Activated T-cell treated with anti-CD3 and anti-CD28 coated beads for 48 hours (primary cell): ENCODE measurements at places on chromosomes 1 and 21.

DNA sequence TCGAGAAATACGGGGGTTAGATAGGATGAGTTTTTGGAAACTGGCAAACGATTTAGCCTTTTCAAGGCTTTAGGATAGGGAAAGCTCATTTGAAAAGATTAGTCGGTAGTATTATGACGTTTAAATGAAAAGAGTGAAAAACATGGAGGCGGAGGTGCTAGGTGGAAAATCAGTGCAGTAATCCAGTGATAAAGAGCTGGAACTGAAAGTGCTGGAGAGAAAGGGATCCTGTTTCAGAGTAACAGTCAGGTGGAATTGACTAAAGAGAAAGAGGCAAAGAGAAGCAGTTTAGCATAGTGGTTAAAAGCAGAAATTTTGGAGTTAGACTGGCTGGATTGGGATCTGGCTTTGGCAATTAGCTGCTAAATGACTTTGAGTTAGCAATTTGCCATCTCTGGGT is 945 bp downstream of the WDR3 start:
- DNase-seq: no peak

GRCh38 chr1:27535386-27535785 is 45.4 kb upstream of the WASF2 start:
- DNase-seq: no peak

GRCh38 chr1:20110679-20111078 is 8.7 kb downstream of the PLA2G2D start:
- no peak for DNase-seq

DNA sequence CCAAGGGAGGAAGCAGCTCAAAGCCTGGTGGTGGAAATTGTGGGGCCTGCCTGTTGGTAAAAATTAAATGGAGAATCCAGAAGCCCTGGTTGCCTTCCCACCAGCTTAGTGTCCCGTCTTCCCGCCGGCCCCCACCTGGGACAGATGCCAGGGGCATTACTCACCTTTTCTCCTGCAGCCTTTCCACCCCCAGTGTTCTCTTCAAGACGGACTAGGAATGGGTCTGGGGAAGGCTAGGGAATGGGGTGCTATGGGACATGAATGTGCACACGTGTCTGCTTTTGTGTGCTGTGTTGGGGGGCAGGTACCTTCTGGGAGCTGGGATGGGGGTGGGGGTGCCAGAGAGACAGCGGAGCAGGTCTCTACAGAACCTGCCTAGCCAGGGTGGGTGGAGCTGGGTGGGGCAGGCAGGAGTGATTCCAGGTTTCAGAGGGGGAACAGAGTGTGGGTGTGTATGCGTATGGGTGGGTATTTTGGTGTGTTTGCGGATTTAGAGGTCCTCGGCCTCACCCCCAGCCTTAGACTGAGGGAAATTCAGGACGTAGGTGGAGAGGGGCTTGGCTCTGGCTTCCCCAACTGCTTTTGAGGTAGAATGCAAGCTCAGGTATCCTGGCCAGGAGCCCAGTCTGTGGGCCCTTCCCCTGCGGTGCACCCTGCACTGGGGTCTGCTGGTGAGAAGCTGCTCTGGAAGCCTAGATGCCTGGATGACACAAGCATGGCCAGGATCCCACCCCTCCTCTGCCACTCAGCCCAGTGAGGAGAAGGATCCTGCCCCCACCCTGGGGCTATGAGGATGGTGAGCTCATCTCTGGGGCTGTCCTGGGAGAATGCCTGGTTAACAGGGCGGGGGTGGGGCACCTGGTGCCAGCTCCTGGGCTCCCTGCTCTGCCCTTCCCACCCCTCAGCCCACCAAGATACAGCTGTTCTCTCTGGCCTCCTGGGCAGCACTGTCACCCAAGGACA is 7.8 kb downstream of the VANGL2 start:
- DNase-seq: no peak

- no peak for DNase-seq
These were observed 240.9 kb downstream of the CAMTA1 start for GRCh38 chr1:7026169-7026568.

DNA sequence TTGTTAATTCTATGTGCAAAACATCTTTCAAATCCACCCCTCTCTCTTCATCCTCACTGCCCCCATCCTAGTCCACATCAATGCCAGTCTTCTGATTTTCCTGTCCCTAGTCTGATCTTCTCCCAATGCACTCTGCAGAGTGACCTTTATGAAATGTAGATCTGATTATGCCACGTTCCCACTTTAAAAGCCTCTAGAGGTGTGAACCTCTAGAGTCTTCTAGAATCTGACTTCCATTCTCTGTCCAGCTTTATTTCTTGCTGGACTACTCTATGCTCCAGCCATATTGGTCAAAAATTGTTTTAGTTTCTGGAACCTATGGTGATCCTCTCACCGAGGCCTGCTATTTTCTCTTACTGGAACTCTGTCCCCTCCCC is 32.5 kb downstream of the ZNF648 start:
- DNase-seq: no peak

DNA sequence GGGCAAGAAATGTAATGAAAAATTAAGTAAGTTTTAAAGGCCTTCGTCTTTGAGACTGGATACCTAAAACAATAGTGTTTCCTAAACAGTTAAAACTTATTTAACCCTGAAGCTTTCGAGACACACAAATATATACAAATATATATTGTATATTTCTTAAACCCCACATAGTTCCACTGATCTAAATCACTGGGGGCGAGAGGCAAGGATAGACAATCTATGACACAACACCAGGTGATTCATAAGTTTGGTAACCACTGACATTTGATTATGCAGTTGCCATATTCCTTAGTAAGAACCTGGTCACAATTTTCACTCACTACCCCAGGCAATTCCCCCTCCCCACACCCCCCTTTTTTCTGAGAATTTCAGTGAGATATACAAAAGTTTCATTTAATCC is 55.3 kb upstream of the BOLA1 start:
- no peak for DNase-seq

GRCh38 chr1:209870151-209870831 is 42.5 kb downstream of the UTP25 start:
- DNase-seq: no peak

GRCh38 chr1:56456435-56457101 is 122.8 kb downstream of the PLPP3 start:
- no peak for DNase-seq

- no peak for DNase-seq
These were observed 35.2 kb upstream of the PLA2G4A start for GRCh38 chr1:186793582-186793927.

GRCh38 chr21:33762803-33763581 is 120.7 kb downstream of the ITSN1 start:
- no peak for DNase-seq

- DNase-seq: peak; percentile 50
These were observed 53.2 kb upstream of the TMEM51 start for GRCh38 chr1:15100121-15100879.

GRCh38 chr1:47940326-47940725 is 56.9 kb downstream of the TRABD2B start:
- DNase-seq: no peak

- no peak for DNase-seq
These were observed 47.7 kb downstream of the PGM1 start for GRCh38 chr1:63640633-63641567.

- DNase-seq: no peak
These were observed 79.2 kb downstream of the UBIAD1 start for GRCh38 chr1:11352058-11352715.

- no peak for DNase-seq
These were observed 472.7 kb downstream of the PTPRU start for GRCh38 chr1:29708796-29709703.

GRCh38 chr1:47643306-47644211 is 205.7 kb downstream of the FOXD2 start:
- no peak for DNase-seq

- no peak for DNase-seq
These were observed 49.5 kb downstream of the OLFML2B start for GRCh38 chr1:161973924-161974845.

- DNase-seq: no peak
These were observed 173.0 kb upstream of the UBE2U start for GRCh38 chr1:64030411-64030810.

DNA sequence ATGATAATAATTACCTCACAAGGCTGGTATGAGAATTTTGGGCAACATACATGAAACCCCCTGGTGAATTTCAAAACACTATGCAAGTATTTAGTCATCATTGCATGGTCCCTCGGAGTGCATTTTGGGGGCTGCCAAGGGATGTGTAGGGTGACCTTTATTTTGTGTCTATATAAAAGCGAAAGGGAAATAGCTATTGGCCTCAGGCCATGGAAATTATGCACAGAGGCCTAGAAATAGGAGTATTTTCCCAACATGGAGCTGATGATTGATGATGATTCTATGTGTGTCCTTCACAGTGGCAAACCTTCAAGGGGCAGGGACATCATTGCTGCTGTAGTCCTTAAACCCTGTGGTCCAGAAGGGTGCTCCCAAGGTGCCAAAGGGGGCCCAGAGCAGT is 265.5 kb downstream of the ST6GALNAC3 start:
- DNase-seq: no peak

GRCh38 chr1:160743266-160743665 is 4.2 kb downstream of the SLAMF7 start:
- DNase-seq: no peak

- DNase-seq: no peak
These were observed 1.9 kb upstream of the PADI2 start for GRCh38 chr1:17120962-17121837.

- no peak for DNase-seq
These were observed 50.4 kb downstream of the KIF21B start for GRCh38 chr1:200972985-200973742.

DNA sequence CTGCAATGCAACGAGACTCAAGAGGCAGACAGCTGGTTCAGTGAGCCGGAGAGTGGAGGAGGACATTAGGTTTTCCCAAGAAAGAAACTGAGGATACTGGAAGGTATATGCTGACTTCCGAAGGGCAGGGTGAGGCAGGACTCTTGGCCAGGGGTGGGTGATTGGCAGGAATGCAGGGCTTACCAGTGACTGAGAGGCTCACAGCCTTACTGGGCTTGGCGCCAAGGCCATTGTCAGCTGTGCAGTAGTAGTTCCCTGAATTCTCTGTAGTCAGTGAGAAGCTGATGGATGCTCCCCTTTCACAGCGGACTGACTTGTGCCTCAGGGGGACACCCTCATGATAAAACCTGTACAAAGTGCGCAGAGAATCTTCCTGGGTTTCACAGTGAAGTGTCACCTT is 9.6 kb downstream of the FCRL5 start:
- no peak for DNase-seq

GRCh38 chr1:17630048-17630830 is 90.7 kb downstream of the ARHGEF10L start:
- no peak for DNase-seq

- no peak for DNase-seq
These were observed 183.4 kb upstream of the SNX7 start for GRCh38 chr1:98478121-98478520.

DNA sequence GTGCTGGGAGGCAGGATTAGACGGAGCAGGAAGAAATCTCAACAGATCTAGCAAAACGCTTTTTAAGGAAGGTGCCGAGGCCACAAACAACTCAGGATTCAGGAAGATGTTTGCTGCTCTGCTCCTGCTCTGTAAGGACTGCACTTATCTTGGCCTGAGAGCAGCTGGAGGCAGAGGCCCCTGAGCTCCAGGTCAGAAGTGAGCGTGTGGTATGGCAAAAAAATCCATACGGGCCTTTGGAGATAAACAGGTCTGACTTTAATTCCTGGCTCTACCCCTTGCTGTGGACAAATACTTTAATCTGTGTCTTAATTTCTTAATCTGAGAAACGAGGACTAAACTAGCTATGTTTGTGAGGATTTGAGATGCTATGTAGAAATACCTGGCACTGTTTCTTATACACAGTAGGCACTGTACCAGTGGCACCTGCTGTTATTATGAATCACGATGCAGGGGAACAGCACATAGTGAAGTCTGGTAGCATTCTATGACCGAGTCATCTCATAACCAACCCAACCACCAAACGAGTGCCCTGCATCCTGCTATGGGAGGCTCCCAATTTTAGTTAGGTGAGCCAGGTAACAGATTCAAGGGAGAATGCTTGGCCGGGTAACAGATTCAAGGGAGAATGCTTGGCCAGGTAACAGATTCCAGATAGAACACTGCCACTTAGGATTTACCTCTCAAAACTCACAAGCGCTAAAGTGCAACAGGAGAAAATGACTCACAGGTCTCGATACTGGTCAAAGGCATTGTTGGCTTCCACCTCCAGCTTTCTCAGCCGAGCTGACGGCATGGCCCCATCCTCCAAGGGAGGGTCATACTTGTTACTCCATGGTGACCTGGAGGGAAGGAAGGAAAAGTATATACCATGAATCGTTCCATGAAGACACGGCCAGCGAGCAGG is 65.9 kb downstream of the SLC66A1 start:
- DNase-seq: peak; percentile 15
